Stimulated activated CD8-positive, alpha-beta memory T cell treated with anti-CD3 and anti-CD28 coated beads, Interleukin-2, amount 100 ng/mL, for 48 hours (primary cell): ENCODE measurements at places on chromosomes 3 and 15.

- DNase-seq = no peak
Observed at GRCh38 chr3:13002398-13003124, 70.7 kb downstream of the IQSEC1 start.

DNA sequence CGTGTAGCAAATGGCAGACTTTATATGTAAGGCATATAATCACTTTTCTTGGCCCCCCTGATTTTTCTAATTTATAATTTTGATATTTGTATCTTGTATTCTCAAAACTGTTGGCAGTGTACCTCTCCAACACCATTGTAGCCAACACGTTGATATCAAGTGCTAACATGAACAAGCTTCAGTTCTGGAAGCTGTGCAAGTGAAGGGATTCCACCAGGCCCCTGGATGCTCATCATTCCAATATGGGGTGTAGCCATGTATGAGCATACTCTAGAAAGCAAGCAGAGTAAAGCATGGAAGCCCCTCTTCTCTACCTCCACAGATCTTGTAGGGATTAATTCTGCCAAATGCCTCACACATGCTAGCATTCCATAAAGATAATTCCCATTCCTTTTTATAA is 211.3 kb downstream of the MYRIP start:
- no peak for DNase-seq

DNA sequence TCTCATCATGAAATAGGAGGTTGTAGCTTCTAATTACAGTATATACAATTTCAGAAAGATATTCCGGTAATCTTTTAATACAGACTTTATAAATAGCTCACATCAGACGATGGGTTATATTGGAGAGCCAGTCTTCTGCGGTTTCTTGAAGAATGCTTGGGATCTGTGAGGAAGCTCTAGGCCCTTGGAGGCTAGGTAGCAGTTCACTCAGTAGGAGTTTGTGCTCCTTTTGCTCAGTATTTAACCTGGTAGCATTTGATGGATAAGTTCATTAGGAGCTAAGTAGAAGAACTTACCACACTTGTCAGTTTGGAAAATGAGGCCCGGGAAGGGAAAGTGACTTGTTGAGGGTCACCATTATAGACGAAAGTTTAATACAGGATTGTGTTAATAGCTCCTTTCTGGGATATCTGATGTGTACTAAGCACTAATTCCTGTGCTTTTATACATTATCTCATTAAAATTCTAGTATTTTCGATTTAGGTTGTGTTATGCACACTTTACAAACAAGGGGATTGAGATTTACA is 2.8 kb downstream of the FNDC3B start:
- DNase-seq = no peak

GRCh38 chr3:195096484-195097330 is 174.3 kb downstream of the XXYLT1 start:
- DNase-seq = no peak

DNA sequence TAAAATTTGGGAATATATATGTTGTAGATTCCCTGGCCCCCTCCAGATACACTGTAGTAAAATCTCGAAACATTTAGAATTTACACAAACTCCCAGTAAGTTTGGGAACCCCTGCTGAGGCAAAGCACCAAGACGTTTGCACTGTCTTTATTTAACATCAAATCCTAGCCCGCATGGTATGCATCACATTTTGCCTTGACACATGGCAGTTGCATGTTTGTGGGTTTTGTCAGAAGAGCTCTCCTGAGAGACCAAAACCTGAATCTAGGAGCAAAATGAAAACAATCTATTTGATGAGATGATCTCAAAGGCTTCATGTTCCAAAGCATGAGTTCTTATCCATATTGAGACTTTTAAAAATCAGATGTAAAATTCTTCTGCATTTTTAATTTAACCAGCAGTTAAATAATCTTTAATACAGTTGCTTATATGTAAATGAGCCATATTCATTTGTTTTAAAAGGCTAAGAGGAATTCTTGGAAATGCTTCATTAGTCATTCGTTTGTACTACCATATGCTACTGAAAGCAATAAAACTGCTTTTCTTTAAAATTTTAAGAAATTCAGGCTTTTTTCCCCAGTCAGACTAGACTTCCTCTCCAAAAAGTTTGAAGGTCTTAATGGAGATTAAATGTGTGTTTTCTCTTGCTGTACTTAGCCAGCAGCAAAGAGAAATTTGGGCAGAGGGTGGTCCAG is 105.2 kb upstream of the BOC start:
- no peak for DNase-seq

GRCh38 chr15:94844538-94845389 is 613.4 kb downstream of the MCTP2 start:
- no peak for DNase-seq

- DNase-seq = no peak
Observed at GRCh38 chr3:69738315-69738714, 949 bp upstream of the MITF start.

DNA sequence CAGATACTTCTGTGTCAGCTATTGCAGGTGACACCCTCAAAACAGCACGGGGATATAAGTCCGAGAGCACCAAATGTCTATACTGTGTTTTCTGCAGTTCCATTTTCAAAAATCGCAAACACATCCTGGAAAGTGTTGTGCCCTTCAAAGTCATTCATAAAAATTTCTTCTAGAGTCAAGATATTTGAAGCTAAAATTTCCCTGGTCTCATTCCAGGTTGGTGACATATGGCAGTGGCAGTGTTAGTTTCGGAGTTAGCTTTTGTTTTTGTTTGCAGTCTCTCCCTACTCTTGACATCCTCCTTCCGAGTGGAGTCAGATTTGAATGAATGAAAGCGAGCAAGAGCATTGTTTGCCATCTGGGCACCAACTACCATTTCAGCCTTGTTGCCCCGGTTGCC is 3.2 kb upstream of the FSIP1 start:
- DNase-seq = no peak

DNA sequence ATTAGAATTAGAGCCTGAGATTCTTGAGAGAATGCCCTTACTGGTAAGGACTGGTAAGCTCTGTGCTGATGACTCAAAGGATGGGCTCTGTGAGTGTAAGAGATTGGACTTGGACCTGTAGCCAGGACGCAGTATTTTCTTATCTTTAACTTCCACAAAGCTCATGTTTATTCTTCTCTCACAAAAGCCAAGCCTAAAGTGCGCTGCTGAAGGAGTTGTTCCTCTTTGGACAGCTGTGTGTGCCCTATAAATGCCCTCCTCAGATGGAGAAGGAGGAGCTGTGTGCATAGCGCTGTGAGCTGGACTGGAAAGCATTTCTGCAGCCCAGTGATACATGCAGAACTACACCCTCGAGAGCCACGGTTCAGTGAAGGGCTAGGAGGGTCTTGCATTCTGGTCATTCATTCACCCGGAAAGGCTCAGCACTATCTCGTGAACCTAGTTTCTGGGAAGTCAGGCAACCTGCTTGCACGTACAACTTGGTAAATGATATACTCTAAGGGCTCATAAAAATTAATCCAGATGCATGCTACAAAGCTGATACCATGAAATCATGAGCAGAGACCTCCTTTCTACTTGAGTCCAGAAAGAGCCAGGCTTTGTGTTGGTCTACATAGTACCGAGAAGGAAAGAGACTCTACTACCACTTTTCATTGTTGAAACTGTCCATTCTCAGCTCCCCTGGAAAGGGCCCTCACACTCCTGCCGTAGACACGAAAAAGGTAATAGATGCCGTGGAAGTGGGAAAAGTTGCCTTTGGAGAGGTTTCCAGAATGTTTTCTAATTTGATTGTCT is 103.0 kb upstream of the TBL1XR1 start:
- no peak for DNase-seq

DNA sequence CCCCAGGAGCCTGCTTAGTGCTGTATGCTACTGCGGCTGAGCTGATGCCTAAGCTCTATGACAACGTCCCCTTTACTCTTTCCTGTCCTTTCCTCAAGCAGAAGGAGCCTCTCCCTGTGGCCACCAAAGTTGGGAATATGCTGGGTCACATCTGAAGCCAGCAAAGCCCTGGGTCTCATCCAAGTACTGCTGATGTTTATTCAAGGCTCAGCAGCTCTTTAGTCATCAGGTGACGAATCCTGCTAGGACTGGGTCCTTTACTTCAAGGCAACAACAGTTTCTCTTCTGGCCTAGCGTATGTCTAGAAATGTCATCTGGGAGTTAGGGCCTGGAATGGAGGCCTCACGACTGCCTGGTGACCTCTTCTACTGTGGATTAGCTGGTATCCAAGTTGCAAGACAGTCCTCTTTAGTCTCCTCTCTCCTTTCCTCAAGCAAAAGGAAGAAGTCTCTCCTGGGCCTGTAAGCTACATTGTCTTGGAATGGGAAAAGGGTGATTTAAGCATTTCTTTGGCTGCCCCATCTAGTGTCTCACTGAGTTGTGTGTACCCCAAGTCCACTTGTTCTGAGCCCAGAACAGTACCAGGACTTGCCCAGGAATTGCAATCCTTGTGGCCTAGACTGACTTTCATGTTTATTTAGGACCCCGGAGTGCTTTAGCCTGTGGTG is 63.9 kb downstream of the TNFAIP8L3 start:
- no peak for DNase-seq

DNA sequence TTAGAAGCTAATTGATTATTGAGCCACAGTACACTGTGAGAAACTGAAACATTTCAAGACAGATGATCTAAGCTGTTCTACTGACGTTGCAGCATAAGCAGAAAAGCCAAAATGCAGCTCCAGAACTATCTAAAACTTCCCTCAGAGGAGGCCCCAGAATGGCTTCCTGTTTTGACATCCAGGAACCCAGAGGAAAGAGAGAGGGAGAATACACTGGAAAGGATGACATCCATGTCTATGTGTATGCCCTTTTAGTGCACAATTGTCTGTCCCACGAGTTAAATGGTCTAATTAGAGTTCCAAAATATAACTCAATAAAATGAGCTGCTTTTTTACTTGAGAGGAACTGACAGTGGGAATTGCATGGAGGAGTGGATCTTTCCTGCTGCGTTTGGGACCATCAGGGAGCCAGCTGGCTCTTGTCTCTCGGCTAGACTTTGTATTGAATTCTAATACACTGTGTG is 688.1 kb downstream of the ZNF385D start:
- DNase-seq = no peak

- DNase-seq = no peak
Observed at GRCh38 chr3:29011966-29012365, 268.9 kb upstream of the RBMS3 start.

DNA sequence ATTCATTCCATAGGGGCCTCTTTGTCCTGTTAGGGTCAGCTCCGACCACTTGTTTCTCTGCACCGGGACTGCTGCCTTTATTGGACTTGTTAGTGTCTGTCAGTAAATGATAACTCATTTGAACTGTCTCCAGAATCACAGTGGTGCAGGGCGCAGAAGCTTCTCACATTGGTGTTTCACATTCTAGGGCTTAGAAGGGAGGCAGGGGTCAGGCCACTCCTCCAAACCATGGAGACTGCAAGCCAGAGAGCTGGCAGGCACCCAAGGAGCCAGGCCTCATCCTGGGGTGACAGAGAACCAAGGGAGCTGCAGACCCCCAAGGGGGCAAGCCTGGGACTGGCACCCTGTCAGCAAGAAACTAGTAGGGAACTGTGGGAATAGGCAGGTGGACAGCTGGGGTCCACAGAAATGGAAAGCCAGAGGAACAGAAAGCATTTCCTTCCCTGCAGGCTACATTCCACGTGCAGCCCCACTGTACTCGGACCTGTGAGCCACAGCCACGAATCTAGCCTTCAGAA is 49.1 kb downstream of the CCNL1 start:
- DNase-seq = no peak

DNA sequence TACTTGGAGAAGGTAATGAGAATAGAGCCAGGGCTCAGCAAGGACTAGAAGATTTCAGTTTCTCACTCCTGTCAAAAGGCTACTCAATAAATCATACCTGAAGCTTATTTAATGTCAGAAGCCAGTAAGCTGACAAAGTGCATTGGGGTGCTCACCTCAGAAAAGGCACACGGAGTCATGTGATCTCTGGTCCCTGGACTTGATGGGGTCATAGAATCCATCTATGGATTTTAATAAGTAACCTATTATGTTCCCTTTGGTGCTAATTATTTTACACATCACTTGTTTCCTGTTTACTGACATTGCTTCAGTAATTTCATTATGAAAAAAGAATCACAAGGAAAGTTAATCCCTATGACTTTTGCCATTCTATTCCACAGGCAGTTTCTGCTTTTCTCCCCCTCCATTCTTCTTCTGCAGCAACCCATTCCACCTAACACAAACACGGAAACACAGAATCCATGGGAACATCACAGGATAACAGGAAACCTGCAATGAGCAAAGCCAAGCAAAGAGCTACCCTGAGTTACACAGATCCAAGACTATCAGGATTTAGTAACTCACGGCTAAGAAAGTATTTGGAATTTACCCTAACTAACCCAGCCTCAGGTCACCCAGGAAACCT is 159.6 kb downstream of the MEIS2 start:
- no peak for DNase-seq

DNA sequence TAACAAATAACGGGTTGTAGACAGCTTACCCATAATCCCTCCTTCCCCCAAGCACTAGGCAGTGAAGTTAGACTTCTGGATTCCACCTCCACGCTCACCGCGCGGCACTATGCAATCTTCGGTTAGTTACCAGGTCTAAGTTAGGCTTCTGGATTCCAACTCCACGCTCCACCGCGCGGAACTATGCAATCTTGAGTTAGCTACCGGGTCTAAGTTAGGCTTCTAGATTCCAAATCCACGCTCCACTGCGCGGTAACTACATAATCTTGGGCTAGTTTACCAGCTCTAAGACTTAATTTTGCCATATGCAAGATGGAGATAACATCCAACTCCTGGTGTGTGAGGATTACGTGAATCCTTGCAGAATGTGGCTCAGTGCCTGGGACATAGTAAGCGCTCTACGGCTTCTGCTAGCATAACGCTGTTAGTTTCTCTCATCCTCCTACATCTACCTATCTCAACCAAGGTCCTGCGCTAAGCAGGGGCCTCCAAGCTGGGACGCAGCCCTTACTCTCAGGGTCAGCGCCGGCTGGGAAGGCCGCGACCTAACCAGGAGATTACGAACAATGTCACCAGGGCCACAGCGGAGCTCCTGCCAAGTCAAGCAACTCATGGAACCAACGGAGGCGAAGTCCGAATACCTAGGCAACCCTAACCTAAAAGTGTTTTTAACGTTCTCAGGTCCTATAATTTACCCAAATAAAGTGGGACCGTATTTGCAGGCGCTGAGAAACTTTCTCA is 497 bp upstream of the RPLP1 start:
- DNase-seq = no peak

DNA sequence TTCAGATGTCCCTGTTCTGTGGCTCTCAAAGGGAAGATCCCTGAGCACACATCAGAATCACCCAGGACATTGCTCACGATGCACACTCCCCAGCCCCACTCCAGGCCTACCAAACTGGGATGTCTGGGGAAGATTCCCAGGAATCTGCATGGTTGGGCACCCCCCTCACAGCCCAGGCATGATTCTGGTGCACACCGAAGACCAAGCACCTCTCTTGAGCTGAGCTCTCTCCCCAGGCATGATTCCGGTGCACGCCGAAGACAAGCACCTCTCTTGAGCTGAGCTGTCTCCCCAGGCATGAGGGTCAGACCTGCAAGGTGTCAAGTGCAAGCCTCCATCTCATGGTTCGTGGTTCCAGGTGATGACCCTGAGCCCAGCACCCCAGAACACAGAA is 112.2 kb upstream of the MEF2A start:
- no peak for DNase-seq

DNA sequence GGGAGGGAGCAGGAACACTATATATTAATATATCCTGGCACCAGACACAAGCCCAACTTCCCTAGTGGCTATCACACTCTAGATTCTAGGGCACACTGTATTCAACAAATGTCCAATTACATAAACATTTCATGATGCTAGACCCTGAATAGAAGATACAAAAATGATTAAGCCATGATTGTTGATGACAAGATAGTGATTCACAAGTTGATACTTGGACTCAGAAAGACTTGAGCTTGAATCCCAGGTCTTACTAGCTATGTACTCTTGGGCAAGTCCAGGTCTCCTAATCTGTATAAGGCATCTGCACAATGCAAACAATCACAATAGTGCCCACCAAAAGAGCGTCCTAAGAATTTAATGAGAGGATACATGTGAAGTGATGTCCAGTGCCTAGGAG is 10.0 kb upstream of the SNTN start:
- no peak for DNase-seq
